Hematopoietic multipotent progenitor cell treated with erythropoietin and hydrocortisone succinate and interleukin-3 and kit ligand, for 15 days (in vitro differentiated cells): ENCODE measurements at places on chromosomes 5 and 9.

- no peak for DNase-seq
Measured at GRCh38 chr9:8860086-8860485, 1060.5 kb upstream of the DMAC1 start.

DNA sequence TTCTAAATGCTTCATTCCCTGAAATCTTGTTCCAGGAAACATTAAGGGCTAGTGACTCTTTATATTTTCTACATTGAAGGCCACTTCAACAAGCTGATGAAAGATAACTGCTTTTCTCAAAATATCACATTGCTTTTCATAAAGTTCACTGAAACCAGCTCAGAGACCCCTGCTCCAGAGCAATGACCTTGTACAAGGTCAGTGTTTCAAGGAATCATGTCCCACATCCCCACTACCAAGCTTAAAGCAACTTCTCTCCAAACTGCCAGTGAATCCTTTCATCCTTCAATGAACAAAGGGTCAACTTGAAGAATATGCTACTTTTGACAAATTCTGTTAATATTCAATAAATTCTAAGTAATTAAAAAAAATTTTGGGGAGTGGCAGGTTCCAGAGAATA is 12.0 kb upstream of the SPATA24 start:
- no peak for DNase-seq

- no peak for DNase-seq
Measured at GRCh38 chr5:97250113-97250512, 67.1 kb upstream of the RIOK2 start.

DNA sequence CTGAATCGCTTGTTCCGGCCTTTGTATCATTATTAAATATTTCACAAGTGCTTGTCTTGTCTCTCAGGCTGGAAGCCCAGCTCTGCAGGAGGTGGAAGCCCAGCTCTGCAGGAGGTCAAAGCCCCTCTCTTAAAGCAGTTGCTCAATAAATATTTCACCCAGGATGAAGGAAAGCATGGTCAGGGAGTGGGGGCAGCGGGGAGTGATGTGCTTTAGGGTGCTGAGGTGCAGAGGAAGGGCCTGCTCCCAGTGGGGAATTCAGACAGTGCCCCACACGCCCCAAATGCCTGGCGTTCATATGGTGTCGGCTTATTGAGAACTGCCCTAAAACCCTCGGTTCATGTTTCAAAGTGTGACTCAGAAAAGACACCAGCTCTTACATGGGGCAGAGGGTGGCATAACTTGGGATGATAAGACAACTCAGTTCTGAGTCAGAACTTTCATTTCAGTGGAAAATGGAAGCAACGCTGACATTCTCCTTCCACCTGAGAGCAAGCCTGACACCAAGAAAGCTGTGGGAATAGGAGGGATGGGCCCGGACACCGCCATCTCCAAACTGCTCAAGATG is 114.3 kb upstream of the DAP start:
- DNase-seq, result no peak

- DNase-seq, result no peak
Measured at GRCh38 chr9:96088510-96088909, 213.0 kb downstream of the ERCC6L2 start.

DNA sequence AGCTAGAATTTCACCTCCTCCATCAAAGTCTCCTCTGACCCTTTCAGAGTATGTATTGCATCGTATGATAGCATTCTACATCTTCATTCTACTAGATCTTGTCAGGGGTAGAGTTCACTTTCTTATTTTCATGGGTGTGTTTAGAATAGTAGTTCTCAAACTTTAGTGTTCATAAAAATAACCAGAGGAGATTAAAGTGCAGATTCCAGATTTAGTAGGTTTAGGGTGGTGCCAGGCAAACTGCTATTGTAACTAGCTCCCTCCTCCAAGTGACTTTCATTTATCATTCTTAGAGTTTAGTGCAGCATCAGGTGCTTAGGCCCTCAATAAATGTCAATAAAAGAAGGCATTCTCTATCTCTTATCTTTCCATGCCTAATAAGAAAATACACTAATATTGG is 7.2 kb upstream of the FYB1 start:
- no peak for DNase-seq

DNA sequence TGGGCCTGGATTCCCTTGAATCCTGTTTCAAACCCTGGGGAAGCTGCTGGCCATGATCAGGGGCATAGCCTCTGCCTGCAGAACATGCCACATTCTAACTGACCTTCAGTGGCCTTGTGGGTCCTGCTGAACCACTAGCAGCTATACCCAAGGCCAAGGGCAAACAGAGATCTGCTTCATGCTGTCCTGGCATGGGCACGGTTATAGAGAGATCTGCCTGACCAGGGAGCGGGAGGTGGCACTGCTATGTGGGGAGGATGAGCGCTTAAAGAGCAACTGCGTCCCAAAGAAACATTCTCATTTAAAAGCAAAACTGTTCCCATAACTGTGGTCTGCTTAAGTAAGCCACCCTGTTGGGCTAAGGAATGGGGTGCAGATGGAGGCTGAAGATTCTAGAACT is 36.5 kb upstream of the SYNPO start:
- DNase-seq, result no peak

DNA sequence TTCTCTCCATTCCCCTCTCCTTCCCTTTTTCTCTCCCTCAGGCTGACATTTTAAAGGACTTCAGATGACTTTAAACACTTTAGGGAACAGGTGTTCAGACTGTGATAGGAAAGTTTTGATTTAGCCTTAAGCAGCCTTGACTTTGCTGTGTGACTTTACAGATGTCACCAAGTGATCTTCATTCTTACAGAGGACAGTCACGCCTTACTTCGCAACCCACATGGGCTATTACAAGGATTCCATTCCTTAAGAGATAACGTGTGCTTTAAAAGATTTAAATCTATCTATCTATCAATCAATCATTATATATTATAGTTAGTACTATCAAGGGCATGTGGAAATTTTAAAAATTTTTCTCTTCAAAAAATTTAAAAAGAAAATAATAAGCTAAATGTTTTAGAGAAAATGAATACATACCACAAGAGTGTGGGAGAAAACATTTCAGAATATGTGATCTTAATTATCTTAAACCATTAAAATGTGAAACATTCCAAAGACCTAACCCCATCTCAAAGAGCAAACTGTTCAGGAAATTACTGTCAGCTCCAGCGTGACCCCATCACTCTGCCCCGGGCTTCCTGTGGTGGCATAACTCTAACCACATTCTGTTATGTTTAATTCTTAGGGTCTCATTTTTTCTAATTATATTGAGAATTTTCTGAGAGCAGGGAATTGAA is 530.5 kb downstream of the SEMA5A start:
- DNase-seq, result no peak

DNA sequence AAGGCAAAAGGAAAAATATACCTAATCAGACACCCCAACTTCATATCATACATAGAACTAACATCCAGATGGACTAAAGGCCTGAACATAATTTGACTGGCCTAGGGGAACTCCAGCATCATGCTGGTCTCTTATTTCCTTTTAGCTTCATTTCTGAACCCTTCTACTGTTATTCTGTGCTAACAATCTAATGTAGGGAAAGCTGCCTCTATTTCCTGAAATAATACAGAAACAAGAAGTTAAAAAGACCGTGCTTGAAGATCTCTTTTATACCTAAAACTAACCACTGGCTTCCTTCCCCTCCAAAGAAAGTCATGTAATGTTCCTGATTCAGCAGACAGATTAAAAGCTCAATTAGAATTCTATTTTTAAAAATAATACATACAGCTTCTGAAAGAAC is 36.7 kb downstream of the LPAR1 start:
- DNase-seq, result no peak

DNA sequence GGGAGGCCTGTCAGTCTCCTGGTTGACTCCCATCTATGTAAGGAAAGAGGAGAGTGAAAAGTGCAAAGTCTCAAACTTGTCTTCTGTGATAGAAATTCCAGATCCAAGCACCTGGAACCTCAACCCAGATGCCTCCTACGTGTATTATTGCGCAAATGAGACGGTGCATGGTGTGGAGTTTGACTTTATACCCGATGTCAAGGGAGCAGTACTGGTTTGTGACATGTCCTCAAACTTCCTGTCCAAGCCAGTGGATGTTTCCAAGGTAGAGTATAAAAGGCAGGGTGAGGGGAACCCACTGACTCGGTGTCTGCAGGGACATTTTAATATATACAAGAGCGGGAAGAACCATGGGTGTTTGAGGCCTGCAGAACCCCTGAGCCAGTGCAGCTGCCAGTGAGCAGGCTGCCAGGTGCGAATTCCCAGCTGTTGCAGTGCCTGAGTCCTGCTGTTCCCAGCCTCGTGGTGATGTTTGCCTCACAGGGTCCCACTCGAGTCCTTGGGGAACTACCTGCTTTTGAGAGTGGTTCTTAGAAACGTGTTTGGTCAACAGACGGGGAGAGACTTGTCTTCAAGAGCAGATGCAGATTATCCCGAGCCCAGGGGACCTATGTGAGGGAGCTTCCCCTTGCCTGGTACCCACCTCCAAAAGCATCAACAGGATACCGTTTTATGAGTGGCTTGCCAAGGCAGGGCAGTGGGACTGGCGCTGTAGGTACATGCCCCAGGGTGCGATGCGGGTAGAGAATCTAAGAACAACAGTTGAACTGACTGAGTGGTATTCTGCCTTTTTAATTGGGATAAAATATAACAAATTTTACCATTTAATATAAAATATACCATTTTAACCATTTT is 9.5 kb downstream of the PSAT1 start:
- no peak for DNase-seq

DNA sequence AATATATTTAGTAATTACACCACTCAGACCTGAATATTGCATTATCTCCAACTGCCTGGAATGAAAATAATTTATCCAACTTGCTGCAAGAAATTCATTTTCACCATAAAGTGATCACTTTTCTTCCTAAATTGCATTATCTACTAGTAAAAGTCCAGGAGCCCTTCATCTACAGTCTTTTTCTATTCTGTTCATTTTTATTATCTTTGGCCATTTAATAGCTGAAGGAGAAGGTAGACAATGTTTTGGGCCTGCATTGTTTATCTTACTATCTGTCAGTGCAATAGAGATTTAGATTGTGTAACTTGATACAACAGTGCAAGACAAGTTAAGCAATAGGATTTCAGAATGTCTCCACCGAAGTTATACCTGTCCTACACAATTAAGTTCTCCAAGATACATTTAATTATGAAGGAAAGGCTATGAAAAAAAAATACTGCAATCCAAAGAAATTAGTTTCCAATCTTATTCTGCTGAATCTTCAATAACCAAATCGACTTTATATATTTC is 1339.7 kb upstream of the CDH6 start:
- no peak for DNase-seq

DNA sequence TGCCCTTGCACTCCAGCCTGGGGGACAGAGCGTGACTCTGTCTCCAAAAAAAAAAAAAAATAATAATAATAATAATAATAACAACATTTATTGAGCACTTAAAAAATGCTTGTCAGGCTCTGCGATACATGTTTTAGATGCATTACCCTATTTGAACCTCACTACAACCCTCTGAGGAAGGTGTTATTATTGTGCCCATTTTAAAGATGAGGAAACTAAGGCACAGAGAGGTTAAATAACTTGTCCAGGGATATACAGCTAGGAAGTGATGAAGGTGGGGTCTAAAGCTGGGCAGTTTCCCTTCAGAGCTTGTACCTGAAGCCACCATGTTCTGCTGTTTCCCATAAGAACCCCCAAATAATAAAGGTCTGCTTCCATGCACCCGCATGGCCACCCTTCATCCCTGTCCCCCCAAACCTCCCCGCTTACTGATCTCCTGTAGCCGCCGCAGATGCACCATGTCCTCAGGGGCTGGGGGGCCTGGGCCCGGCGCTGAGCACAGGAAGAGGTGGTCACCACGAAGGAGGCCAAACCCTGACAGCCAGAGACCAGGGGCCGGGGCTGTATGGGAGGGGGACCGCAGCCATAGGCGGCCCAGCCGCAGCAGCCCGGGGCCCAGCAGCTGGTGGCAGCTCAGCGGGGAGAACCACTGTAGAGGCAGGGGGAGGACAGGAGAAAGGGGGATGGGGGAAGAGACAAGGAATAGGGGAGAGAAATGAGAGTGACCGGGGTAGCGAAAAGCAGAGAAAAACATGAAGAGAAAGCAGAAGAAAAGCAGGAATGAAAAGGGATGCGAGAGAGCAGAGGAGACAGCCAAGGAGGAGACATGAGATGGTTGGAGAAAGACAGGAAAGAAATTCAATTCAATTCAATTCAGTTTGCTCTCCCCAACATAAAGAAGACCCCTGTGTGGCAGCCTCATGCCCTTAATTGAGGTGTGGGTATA is 15.1 kb upstream of the FCHSD1 start:
- DNase-seq, result no peak

DNA sequence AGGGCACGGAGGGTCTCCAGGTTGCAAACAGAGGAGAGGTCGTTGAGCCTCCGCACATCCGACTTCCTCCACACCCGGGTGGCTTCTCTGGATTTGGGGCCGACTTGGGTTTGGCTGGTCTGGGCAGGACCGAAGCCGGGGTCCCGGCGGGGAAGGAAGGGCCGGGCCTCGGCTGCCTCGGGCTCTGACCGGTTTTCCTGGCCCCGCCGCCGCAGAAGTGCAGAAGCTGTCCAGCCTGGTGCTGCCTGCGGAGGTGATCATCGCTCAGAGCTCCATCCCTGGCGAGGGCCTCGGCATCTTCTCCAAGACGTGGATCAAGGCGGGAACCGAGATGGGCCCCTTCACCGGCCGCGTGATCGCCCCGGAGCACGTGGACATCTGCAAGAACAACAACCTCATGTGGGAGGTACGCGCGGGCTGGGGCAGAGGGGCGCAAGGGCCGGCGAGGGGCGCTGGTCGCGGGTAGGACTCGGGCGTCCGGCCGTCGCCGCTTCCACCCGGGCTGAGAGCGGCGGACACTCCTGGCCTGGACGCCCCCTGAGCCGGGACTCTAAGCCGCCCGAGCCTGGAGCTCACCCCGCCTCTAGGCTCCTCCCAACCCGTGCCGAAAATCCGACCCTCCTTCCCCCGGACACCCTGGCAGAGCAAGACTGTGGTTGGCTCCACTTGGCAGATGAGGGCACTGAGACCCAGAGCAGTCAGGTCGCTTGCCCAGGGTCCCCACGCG is 2.2 kb downstream of the PRDM12 start:
- no peak for DNase-seq

- no peak for DNase-seq
Measured at GRCh38 chr5:102716017-102716416, 39.1 kb upstream of the PAM start.

DNA sequence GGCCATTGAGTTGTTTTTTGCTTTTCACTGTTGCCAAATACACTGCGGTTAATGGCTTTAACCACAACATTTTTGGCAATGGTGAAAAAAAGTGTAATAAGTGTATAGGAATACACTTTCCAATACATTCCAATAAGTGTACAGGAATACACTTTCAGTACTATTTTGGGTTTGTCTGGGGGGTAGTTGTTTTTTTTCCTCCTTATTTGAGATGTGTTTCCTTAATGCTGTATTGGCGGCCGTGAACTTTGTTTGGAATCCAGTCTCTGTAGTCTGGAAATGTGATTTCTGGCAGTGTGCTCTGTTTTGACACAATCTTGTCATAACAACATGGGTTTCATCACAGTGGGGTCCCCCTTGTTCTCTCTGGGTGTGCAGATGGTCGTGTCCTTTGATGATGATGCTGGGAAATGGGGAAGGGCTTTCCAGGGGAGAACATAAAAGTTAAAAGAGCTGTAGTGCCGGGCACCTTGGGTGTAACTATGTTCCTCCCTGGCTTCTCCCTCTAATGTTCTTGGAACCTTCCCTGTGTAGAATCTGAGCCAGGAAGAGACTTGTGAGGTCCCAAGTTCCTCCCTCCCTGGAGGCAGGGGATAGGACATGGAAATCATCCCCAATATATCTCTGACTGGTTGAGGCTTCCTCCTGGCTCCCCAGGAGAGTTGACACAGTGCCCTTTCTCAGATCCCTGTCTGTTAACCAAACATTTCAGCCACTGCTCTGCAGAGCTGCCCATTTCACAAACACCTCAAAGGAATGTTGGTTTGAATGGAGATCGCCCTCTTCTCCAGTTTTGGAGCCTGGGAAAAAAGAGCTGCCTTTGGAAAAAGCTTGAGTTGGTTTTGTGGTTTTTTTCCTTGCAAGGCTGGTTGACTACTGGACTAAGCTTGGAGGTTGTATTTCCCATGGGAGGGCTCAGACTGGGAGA is 44.8 kb downstream of the RCL1 start:
- DNase-seq, result no peak
